ENCODE measurements at places on chromosomes 4 and X. TPM values are rescaled to one million over a fixed set of nuclear protein-coding genes. Genes with fewer than 3 reads are reported as not detected.

DNA sequence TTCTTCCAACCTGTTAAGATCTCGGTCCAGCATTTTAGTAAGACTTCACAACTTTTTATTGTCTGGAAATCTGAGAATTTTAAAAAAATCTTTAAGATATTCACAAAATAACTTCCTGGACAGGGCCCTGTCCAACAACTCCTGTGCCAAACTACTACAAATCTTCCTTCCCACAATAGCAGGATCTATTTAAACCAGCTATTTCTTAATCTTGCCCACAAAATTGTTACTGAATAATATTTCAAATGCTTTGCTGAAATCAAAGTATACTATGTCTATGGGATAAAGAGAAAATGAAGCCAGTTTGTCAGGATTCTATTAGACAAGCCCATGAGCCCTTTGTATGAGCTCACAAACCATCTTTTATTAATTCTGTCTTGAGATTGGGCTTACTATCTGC lies 104.1 kb upstream of the DDIT4L start:
- no peak overlapping the region for H3K27ac ChIP-seq
- no peak overlapping the region for H3K4me3 ChIP-seq
- no peaks in the 10 kb centered on the region for H3K36me3 ChIP-seq
- H3K4me1 ChIP-seq, result no peaks in the 10 kb centered on the region
- DNase-seq, result no peak

SSX2 gene
- total RNA-seq, result not detected

HHIP gene
- total RNA-seq, result not detected

UFSP2 gene
- 16.6 TPM for total RNA-seq

L1CAM gene
- 7.1 TPM for total RNA-seq

- H3K27me3 ChIP-seq, result peaks cover 8% of the 10 kb centered on the region
- peaks cover 24% of the 10 kb centered on the region for H3K4me1 ChIP-seq
- no peak for DNase-seq
- no peak overlapping the region for H3K27ac ChIP-seq
Measured at GRCh38 chr4:108313546-108314339, 145.0 kb upstream of the LEF1 start.

MAPK10 gene
- total RNA-seq, result not detected

CC2D2A gene
- not detected for total RNA-seq

UGT2A1 gene
- total RNA-seq, result not detected

Measured in activated CD8-positive, alpha-beta T cell treated with anti-CD3 and anti-CD28 coated beads, Interleukin-2, amount 10 ng/mL, durations not matched to agents 7 days and 5 days (primary cell).